ELR (cell line): ENCODE measurements at places on chromosomes 4 and X.
A peak's percentile ranks its signal among the peaks of the same experiment; 100 is the strongest.

- no peak for DNase-seq
Measured at GRCh38 chr4:119493886-119494285, 134.7 kb downstream of the PDE5A start.

GRCh38 chrX:150897421-150898320, 797 bp downstream of the CD99L2 start:
- peak; percentile 35 for DNase-seq

GRCh38 chr4:120672076-120672475, 250.4 kb downstream of the PRDM5 start:
- no peak for DNase-seq

DNA sequence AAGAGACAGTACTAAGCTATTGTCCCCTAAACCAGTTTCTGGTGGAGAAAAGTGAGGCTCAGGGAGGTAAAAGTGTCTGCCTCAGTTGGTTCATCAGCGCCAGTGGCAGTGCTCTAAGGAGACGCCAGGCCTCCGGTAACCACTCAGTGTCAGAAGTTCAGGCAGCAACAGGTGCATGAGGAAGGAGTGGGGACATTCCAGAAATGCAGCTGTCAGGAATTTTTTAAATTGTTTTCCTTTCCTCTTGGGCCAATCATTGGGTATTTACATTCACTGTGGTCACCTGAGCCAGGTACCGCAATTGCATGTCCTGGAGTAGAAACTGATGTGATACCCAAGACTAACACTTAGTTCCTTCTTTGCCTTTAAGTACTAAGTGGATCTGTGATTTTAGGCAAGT, 40.2 kb upstream of the HS3ST1 start:
- no peak for DNase-seq

- no peak for DNase-seq
Measured at GRCh38 chr4:108988464-108989195, 225.8 kb upstream of the ETNPPL start.

- peak; percentile 66 for DNase-seq
Measured at GRCh38 chr4:73832651-73833237, 3.7 kb upstream of the CXCL6 start.
